ENCODE measurements at places on chromosomes 16 and 17.

GRCh38 chr17:57384219-57384618 is 127.9 kb downstream of the MSI2 start:
- DNase-seq: no peak

DNA sequence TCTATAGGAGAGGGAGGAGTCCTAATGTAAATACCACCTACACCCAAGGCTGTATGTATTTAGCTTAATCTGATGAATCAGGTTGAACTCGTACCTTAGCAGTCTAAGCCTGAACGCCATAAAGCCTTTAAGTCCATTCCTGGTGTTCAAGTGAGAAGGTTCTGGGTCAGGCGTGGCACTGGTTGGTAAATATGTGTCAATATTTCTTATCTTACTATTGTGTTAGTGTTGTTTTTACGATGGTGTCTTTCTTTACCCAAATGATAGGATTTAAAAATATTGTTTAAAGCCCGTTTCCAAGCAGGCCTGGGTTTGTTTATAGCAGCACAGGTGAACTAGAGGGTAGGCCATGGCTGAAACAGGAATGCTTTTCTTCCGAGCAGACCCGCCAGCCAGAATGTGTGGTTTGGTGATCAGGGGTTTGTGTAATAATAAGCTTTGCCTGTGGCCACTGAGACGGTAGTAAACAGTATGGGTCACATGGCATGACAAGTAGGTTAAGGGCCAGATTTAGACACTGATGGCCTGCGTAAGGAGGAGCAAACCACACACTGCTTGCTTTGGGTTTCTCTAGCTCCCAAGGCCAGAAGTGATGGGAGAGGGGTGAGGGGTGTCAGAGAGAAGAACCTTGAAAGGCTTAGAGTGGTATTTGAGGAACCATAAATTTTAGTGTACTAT is 3.3 kb downstream of the TMEM94 start:
- DNase-seq: no peak

DNA sequence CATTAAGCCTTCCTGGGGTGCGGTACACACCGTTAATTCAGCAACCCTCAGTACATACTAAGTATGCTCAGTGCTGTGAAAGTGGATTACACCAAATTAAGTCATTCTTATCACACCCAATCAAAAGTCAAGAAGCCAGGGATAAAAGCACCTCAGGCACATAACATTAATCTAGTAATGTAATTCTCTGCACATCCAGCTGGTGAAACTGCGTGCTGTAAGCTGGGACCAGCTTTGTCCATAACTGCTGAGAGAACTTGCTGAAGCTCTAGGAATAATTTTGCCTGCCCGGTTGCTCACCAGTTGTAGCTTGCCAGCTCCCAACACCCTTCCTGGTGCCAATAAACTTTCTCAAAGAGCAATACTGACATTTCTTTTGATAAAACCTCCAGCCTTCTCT is 44.9 kb downstream of the SLC47A1 start:
- no peak for DNase-seq

GRCh38 chr17:9247401-9247938 is 226.2 kb downstream of the NTN1 start:
- no peak for DNase-seq

DNA sequence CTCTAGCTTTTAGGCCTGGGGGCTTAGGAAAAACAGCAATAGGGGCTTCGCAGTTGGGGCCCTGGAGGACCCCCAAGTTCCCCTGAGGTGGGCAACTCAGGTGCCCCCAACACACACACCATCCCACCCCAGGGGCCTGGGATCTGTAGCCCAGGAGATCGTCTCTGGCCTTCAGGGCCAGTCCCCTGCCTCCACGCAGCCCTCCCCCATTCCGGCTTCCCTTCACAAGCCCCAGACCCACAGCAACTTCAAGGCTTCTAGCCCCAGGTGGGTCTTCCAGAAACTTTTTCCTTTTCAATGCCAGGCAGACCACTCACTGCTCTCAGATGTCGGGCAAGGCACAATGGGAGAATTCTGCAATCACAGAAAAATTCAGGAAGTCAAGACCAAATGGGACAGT is 79.4 kb downstream of the C16orf78 start:
- no peak for DNase-seq

DNA sequence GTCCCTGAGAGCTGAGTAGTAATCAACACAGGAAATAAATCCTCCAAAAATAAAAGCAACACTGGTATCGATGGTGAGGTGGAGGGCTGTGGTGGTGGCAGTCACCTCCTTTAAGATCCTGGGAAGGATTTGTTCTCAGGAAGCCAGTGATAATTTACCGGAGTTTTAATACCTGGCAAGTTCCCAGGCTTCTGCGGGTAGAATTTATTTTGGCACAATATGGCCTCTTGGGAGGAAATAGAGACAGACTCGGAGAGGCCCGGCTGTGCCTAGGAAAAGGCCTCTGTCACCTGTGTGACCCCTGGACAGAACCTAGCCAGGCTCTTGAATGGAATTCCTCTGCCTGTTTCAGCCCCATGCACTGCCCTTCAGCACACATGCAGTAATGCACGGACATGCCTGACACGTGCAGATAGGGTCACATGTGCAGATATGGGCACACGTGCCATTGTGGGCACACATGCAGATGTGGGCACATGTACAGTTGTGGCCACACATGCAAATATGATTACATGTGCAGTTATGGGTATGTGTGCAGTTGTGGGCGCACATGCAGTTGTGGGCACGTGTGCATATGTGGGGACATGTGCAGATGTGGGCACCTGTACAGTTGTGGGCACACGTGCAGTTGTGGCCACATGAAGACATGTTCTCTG is 33.5 kb downstream of the MGAT5B start:
- no peak for DNase-seq

DNA sequence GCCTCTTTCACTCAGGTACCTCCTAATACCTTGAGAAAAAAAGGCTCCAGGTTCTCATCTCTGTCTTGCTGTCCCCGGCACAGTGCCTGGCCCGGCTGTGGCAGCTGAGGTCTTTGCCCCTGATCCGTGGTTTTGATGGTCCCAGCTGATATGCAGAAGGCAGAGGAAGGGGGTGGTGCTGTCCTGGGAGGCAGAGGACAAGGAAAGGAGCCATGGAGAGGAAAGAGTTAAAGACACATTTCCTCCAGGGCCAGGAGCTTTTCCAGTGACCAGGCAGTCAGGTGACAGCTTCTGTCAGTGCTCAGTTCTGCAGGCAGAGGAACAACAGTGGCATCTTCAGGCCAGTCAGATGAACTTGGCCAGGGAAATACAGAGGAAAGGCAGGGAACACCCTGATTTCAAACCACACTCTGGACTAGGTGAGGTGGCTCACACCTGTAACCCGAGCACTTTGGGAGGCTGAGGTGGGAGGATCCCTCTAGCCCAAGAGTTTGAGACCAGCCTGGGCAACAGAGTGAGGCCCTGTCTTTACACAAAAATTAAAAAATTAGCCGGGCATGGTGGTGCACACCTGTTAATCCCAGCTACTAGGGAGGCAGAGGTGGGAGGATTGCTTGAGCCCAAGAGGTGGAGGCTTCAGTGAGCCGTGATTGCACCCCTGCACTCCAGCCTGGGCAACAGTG is 3.3 kb upstream of the COG1 start:
- DNase-seq: no peak

DNA sequence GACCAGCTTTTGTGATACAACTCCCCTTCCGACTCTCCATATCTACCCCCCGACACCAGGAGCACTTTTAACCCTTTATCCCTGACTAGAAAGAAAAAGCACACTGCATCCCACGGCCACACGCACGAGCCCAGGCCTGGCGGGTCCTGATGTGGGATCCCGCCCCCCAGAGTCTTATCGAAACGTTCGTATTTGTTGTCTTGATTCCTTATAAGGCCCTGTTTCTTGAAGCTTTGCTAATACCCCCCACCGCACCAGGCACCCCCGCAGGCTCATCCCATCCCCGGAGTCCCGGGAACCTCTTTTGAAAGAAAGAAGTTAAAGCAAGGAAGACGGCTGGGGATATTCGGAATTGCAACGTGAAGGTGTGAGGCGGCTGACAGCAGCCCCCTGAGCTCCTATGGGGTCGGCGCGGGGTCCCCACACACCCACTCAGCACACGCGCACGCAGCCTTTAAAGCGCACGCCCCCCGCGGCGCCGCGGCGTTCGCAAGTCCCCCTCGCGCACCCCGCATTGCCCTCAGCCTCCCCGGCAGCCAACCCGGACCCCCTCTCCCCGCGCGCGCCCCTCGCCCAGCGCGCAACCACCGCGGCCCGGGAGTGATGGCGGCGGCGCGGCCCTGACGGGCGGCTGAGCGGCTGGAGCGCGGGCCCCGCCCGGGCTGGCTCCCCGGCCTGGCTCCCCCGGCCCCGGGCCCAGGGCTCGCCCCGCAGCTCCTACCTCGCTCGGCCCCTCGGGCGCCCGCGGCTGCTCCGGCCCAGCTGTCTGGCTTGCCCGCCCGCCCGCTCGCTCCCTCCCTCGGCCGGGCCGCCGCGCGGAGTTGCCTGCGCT is 448 bp downstream of the STAT5B start:
- peak; percentile 68 for DNase-seq

GRCh38 chr16:67897231-67897630 is 4.2 kb downstream of the PSKH1 start:
- no peak for DNase-seq

DNA sequence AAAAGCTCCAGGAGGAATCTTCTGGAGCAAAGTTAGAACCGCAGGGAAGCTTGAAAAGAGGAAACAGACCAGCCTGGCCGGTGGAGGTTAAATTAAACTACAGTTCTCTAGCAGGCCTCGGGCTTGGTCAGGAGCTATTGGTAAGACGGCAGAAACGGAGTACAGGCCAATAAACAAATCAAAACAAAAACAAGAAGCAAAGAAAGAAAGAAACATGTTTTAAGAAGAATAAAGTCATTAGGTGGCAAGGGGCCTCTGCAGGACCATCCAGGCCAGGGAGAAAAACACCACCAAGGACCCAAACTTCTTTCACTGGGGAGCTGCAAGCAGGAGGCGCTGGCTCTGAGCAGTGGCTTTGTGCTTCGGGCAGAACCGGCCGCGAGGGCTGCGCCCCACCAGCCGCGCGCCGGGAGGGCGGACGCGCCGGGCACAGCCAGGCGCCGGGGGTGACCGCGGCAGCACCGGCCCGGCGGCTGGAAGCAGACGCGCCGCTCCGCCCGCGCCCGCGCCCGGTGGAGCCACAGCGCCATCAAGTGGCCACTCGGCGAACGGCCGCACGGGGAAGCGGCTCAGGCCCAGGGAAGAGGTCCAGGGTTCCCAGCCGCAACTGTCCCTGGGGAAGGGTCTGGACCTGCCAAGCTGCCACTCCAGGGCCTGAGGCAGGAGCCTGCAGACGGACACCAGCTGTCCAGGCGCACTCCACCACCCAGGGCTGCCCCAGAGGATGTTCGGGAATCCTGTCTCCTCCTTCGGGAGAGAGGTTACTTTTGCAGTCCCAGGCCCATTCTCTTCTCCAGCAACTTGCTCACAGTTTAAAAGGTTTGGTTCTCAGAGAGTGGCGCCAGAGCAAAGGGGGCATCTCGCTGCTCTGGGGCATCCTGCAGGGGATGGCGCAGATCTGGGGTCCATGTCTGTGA is 419.4 kb downstream of the SOX9 start:
- peak; percentile 77 for DNase-seq

DNA sequence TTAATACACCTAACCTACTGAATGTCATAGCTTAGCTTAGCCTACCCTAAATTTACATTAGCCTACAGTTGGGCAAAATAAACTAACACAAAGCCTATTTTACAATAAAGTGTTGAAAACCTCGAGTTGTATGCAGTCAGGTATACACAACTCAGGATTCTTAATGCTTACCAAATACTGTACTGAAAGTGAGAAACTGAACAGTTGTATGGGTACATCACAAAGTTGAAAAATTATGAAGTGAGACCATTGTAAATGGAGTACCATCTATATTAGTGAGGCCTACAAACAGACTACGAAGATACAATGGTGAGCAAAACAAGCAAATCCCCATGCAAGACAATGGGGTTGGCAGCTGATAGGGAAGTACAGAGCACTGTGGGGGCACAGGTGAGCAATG is 79.7 kb downstream of the VAT1L start:
- DNase-seq: no peak

- no peak for DNase-seq
Measured at GRCh38 chr16:57651344-57652333, 16.5 kb upstream of the ADGRG3 start.

- no peak for DNase-seq
Measured at GRCh38 chr16:26992666-26993349, 73.9 kb upstream of the C16orf82 start.

DNA sequence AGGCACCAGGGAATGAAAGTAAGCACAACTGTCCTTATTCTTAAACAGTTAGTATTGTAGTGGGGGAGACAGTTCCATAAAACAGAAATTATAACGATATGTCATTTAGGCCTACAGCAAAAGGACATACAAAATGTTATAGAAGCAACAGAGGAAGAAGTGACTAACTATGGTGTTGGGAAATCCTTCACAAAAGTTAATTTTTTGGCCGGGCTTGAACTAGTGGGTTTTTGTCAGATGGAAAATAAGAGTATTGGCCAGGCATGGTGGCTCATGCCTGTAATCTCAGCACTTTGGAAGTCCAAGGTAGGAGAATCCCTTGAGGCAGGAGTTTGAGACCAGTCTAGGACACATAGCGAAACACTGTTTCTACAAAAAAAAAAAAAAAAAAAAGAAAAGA is 127.8 kb downstream of the SSH2 start:
- DNase-seq: no peak

DNA sequence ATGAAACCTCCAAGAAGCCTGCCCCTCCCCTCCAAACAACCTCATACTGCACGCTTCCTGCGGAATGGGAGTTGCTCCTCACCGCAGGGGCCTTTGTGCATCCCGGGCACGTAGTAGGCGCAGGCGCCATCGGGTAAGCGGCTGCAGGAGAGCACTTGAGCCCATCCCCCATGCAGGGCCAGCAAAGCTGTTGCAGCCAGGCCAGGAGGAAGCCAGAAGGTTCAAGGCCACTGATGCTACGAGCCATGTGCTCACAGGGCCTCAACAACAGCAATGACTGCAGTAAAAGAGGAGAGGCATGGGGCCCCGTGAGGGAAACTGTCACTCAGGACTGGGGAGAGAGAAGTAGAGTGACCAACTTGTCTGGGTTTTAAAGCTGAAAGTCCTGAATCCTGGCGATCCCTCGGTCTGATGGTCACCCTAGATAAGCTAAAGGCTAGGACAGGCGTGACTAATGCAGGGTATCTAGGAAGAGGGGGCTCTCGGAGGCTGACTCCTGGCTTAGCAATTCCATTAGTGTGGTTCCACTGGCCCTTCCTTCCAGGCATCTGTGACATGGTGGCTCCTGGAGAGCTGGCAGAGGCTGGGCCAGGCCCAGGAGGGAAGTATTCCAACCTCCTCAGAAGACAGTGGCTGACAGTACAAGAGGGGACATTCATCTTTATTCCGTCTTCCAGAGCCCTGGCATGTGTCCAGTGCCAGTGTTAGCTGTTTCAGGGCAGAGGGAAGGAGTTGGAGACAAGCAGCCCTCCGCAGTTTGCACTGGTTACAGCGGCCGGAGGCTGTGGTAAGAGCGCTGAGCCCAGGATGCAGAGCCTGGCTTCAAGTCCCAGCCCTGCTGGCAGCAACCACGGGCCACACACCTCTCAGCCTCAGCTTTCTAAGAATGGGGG is 20.8 kb downstream of the GOSR2 start:
- DNase-seq: peak; percentile 77

DNA sequence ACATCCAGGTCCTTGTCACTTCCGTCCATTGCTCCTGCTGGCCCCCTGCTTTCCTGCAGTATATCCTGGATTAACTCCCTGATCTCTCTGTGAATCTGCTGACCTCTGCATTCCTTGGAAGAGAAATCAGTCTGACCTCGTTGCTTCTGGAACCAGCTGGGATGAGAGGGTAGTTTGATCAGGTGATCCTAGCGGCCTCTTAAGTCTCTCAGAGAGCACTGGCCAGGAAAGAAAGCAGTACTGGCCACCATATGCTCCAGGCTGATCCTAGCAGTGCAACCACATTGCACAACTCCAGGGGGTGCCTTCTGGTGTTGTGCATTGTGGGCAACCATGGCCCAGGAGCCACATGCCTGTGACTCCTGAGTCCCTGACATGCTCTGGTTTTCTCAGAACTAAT is 79.2 kb downstream of the ARHGAP23 start:
- DNase-seq: no peak
